ENCODE measurements at places on chromosomes 5 and 9. TPM values are rescaled to one million over a fixed set of nuclear protein-coding genes. Genes with fewer than 3 reads are reported as not detected.

DDX4 gene
- total RNA-seq: not detected

CENPP gene
- total RNA-seq: 25.4 TPM

CRB2 gene
- 3.4 TPM for total RNA-seq

- DNase-seq: no peak
Observed at GRCh38 chr9:109447329-109448076, 50.6 kb downstream of the PTPN3 start.

DNA sequence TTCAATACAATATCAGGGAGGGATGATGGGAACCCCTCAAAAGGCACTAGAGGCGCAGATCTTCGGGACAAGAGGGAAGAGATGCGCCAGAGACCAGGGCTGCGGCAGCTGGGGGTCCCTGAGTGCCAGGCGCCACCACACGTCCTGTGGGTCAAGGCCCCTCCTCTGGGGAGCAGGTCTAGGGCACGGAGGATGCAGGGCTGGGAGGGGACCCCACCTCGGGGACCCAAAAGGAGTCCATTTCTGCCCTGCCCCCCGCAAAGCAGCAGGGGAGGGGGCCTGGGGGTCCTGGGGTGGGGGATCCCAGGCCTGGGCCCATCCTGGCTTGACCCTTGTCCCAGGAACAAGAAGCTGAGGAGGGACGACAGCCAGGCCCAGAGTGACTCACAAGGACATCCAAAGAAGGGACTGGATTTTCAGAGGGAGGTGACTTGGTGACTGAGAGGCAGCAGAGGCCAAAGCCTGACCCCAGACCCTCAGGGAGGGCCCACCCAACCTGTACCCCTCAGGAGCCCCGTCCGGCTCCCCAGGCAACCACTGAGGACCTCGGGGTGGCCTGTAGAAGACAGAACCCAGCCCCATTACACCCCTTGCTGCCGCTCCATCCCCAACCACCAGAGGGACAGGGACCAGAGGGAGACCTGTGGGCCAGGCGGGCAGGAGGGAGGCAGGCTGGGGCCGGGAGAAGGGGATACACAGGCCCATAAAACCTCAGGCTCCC, 54.2 kb downstream of the LRSAM1 start:
- DNase-seq: peak; percentile 50

GRCh38 chr5:81097713-81098112, 135.4 kb upstream of the CKMT2 start:
- DNase-seq: no peak

DNA sequence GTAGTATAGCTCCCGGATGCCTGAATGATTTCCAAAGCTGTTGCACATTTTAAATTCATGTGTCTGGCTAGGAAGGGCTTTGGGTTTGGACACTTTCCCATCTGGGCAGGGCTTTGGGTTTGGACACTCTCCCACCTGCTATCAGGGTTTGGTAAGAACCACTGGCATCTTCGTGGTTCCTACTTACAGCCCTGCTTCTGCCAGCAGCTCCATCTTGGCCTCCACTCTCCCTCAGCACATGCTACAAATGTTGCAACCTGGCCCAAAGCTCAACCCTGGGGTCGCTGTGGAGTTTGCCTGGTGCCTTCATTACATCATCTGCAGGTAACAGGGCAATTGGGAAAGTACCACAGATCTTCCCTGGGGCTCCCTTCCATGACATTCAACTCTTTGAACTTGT, 3.5 kb downstream of the TMCO6 start:
- no peak for DNase-seq

DNA sequence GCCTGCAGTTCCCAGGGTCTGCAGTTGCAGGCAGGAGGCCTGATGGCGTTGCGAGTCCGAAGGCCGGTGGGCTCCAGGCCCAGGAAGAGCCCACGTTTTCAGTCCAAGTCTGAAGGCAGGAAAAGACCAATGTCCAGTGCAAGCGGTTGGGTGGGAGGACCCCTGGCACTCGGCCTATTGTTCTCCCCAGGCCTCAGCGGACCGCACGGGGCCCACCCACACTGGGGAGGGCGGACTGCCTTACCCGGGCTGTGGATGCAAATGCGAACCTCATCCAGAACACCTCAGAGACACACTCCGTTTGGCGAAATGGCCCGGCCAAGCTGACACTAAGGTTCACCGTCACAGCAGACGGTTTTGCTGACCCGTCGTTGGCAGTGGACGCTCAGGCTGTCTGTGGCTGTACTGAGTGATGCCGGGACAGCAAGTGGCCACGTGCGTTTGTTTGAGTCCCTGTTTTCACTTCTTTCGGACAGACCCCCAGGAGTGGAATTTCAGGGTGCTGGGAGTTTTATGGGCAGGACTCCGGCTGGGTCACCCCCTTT, 10.2 kb upstream of the SEC16A start:
- DNase-seq: no peak

DNA sequence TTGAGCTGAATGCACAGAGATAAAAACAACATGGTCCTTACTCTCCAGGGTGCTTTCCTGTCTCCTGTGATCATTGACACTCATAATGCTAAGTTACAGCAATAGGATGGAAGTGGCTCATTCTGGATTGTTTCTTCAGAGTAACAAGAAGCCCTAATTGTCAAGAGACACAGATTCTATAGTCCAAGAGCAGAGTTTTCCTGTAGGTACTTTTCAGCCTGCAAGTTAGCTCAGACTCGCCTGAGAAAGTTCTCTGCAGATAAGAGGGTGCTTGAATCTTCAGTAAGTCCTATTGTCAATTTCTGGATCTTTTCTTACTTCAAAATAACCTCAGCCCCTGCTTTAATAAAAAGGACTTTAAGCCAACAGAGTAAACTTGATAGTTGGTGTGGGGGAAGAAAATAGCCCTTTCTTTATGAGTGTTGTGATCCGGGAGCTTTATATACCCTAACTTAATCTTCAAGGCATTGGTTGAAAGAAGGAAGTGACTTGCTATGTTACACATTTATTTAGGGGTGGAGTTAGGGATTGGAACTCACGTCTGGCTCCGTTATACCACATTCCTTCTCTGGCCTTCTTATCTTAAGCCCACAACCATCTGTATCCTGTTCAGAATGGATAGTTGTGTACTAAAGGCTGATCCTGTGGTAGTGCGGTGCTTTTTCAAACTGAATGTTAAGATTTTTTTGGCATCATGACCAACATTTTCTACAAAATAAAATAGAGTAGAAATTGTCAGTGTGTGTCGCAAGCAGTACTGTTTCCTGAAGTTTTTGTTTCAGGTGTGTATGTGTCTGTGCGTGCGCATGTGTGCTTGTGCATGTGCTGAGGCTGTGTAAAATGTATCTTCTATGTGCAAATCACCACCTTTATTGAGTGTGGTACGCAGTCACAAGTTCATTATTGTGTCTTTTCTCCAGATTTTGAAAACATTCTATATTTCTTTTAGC, 173.9 kb downstream of the WDR70 start:
- no peak for DNase-seq

DNA sequence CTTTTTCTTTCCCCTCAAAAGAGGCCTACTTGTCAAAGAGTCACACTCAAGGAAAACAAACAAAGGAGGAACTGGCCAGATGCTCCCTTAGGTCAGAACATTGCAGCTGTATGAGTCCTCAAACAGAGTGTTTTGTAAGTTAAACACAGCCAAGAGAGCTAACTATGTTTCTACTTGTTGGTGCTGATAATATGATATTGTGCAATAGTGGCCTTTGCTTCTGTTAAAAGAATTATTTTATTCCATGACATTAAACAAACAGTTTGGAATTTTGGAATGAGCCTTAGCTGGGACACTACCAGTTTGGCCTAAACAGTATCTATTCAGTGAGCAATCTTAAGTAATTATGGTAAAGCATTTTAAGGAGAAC, 56.0 kb upstream of the TPD52L3 start:
- no peak for DNase-seq
